ENCODE measurements at places on chromosomes 5 and 9.

- DNase-seq = no peak
These were observed 133.4 kb downstream of the ACTL7B start for GRCh38 chr9:108722396-108722795.

DNA sequence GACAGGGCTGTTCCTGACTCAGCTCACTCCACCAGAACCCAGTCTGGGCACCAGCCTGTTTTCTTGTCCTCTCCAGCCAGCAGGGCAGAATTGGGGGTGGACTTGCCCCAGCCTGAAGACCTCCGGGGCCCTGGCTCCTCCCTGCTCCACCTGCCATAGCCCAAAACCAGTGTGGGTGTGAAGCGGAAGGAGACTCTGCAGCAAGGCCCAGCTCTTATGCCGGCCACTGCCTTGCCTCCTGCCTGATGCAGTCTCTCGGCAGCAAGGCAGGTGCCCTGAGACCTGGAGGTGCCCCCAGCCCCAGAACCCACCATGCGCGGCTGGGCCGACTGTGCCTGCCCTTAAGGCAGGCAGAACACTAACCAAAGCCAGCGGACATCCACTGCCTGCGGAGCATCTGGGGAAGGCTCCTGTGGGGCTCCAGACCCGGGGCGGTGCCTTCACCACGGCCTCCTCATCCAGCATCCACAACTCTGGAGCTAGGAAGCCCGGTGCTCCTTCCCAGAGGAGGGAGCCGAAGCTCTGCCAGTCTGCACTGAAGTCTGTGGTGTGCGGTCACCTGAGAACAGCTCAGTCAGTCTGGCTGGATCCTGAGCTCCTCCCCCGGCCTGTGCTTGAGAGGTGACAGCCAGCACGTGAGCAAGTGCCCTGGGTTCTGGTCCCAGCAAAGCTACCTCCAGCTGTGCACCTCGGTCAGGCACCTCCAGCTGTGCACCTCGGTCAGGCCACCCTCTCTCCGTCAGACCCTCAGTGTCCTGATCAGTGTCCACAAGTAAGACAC lies 116.7 kb downstream of the ADAMTS2 start:
- no peak for DNase-seq

DNA sequence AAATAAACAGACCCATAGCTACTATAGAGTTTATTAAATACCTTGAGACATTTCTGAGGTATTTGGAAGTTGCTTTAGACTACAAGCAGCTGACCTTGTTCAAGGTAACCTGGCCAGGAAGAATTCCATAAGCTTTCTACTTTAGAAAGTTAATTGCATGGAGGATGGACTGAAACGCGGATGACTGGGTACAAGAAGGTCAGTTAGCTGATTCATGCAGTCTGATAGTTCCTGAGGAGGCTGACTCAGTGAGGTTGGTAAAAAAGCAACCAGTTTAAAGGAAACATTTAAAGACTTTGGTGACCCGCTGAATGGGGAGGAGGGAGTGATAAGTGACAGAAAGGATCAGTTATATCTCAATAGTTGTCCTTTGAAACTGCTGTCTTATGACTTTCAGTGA lies 670.1 kb upstream of the CDH9 start:
- DNase-seq = no peak

- no peak for DNase-seq
These were observed 66.3 kb upstream of the TNFAIP8 start for GRCh38 chr5:119289438-119290044.

- DNase-seq = no peak
These were observed 192.8 kb downstream of the ACTL7B start for GRCh38 chr9:108662956-108663355.

Measured in stimulated activated CD8-positive, alpha-beta memory T cell treated with anti-CD3 and anti-CD28 coated beads, Interleukin-7, amount 100 ng/mL, for 48 hours (primary cell).